ENCODE measurements at places on chromosomes 2 and 18.

- no peak for DNase-seq
Measured at GRCh38 chr18:10470429-10470828, 16.0 kb downstream of the APCDD1 start.

- no peak for DNase-seq
Measured at GRCh38 chr2:19812166-19812565, 89.6 kb downstream of the TTC32 start.

DNA sequence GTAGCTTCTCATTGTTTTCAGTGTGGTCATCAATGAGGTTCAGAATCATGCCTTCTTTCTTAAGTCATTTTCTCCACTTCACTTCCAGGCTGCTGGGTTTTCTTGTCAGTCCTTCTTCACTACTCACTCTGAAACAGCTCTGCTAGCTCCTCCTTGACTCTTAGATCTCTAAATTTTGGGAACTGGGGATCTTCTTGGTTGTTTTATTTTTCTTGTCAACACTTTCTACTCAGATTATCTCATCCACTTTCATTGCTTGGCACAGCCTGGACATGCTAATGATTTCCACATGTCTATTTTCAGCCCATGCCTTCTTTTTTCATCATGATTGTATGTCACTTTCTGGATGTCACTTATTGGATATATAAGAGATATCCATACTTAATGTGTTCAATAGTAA is 517.8 kb upstream of the DSEL start:
- no peak for DNase-seq

- DNase-seq, result no peak
Measured at GRCh38 chr2:108407864-108408729, 30.3 kb downstream of the SULT1C4 start.

DNA sequence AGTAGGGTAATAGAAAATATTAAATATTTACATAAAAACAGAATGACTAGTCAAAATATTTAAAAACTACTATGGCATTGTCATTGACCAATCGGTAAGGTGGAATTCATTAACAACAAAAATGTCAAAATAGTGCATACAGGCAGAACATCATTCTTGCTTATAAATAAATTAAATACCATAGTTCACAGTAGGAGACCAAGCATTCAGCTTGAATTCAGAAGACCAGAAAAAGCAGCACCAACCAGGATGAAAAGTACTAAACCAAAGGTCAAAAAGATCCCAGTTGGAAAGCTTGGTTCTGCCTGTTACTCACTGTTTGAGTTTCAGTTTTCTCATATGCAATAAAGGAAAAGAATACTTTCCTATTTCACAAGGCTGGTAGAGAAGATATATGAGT is 244.3 kb downstream of the OSR1 start:
- no peak for DNase-seq

- DNase-seq, result no peak
Measured at GRCh38 chr2:230578106-230578505, 134.5 kb upstream of the CAB39 start.

- DNase-seq, result no peak
Measured at GRCh38 chr2:32960647-32961403, 14.1 kb downstream of the LTBP1 start.

DNA sequence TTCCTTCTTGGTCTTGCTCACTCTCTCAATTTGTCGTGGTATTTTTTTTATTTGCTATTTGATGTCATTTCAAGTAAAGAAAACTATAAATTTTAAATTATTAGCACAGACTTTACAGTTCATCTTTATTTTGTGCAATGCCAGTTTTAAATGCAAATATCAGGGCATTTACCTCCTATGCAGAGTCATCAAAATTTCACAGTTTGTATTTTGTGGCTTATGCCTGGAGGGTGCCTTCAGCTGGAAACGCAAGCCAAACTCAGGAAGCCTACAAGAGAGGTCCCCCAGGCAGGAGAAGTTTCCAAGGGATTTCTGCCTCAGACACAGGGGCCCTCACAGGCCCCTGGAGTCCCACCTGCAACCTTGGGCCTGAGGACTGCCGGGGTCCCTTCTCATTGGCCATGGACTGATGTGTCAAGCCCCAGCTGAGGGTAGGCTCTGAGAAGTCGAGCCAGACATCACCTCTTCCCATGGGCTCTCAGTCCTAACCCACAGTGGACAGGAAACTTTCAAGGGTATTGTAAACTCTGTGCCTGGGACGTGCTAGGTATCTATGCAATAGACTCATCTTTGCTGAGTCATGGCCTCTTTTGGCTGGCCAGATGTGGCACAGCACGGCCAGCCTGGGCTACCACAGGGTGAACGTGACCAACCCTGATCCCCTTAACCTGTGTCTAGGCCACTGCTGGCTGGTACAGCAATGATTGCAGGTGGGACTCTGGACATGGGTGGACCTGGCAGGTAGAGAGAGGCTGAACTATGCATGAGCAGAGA is 236.5 kb downstream of the CELF4 start:
- DNase-seq, result no peak

DNA sequence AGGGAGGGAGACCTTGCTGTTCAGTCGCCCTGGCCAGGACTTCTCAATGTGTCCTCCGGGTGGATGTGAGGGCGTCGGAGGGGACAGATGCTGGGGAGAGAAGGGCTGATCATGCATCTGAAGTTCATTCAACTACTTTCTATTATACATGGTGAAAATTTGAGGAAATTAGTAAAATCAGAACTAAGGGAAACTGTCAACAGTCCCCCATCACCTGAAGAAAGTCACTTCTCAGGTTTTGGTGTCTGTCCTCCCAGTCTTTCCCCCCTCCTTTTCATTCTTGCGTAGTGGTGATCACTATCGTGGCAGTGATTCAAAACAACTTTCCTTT is 17.4 kb upstream of the ACKR3 start:
- no peak for DNase-seq

GRCh38 chr2:110946902-110947301 is 173.8 kb upstream of the BCL2L11 start:
- no peak for DNase-seq

GRCh38 chr18:66342577-66342976 is 261.3 kb downstream of the CDH19 start:
- no peak for DNase-seq

DNA sequence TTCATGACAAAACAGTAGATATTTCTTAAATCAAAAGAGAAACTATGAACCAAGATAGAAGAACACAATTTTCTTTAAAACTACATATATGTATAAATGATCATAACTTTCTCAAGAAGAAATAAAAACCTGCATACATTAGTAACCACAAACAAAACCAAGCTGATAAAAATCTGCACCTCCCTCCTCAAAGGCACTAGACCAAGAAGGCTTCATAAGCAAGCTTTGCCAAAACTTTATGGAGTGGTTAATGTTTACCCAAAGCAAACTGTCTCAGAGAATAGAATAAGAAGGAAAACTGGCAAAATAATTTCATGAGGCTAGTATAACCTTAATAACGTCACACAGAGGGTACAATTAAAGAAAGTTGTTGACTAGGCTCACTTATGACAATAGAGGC is 138.3 kb downstream of the ZBTB7C start:
- no peak for DNase-seq

GRCh38 chr2:119066272-119066804 is 92.2 kb downstream of the C1QL2 start:
- DNase-seq, result no peak

- no peak for DNase-seq
Measured at GRCh38 chr2:221767106-221768012, 195.3 kb upstream of the EPHA4 start.

GRCh38 chr2:179022685-179023084 is 27.3 kb downstream of the CCDC141 start:
- no peak for DNase-seq

GRCh38 chr2:230913406-230914143 is 11.5 kb downstream of the GPR55 start:
- no peak for DNase-seq

All from stimulated activated CD8-positive, alpha-beta memory T cell treated with anti-CD3 and anti-CD28 coated beads, Interleukin-15, amount 100 ng/mL, for 1 hour (primary cell).